AG08395 (cell line): ENCODE measurements at places on chromosomes 13 and 19.

DNA sequence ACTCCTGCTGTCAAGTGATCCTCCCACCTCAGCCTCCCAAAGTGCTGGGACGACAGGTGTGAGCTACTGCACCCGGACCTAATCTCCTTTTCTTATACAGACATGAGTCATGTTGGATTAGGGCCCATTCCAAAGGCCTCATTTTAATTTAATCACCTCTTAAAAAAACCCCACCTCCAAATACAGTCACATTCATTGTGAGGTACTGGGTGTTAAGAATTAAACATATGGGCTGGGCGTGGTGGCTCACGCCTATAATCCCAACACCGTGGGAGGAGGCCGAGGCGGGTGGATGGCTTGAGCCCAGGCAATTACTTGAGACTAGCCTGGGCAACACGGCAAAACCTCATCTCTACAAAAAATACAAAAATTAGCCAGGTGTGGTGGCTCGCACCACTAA, 46.6 kb downstream of the PIN1 start:
- DNase-seq, result no peak

DNA sequence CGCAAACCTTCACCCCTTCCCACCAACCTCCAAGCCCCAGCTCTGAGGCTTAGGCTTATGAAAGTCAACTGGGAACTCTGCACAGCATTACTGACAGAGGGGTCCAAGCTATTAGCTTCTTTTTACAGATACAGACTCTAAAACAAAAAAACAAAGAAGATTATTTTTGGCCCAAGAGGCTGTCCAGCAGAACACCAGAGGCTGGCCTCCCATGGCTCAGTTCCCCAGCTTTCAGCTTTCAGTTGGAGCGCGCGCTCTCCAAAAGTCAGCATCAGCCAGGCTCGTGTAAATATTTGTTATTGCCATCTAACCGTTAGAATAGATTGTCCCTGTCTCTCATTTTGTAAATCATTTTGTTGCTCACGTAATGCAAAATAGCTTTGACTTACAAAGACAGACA, 58.4 kb downstream of the ZIC5 start:
- no peak for DNase-seq

- peak; percentile 9 for DNase-seq
These were observed 235.4 kb downstream of the DNAJC15 start for GRCh38 chr13:43258771-43259170.

DNA sequence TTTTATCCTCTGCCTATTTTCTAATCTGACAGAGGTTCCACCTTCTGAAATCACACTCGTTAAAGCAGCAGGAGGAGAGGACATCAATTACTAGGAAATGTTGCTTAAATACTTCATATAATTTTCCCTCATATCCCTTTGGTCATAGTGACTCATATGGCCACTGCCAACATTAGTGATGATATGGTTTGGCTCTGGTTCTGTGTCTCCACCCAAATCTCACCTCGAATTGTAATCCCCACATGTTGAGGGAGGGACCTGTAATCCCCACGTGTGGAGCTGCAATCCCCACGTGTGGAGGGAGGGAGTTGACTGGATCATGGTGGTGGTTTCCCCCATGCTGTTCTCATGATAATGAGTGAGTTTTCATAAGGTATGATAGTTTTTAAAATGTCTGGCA, 618.4 kb upstream of the SLITRK5 start:
- DNase-seq, result no peak

DNA sequence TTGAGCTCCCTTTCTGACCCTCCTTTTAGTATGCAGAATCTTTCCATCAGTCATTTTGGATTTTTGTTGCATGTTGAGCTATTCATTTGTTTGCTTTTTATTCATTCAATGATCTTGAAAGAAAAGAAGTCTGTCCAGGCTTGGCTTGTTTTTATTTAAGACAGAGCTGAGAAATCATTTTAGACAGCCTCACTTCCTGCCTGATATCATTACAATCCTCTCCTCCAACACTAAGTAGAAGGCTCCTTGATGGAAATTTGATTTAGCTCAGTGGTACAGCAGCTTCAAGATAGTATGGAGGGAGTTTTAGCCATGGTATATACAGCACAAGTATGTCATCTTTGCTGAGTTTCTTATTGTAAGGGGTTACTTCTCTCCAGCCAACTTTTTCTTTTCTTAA, 28.4 kb downstream of the MBNL2 start:
- no peak for DNase-seq

DNA sequence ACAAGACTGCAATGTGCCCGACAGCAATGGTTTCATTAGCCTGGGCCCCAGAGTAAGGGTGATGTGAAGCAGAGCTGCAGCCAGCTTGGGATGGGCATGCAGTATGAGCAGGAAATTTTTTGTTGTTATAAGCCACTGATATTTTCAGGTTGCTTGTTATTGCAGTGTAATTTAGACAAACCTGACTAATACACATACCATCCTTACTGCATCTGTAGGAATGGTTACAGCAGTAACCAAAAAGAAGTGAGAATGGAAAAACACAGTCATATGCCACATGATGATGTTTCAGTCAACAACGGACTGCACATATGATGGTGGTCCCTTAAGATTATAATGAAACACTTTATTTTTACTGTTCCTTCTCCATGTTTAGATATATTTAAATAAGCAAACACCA, 8.6 kb upstream of the POMP start:
- DNase-seq, result no peak

DNA sequence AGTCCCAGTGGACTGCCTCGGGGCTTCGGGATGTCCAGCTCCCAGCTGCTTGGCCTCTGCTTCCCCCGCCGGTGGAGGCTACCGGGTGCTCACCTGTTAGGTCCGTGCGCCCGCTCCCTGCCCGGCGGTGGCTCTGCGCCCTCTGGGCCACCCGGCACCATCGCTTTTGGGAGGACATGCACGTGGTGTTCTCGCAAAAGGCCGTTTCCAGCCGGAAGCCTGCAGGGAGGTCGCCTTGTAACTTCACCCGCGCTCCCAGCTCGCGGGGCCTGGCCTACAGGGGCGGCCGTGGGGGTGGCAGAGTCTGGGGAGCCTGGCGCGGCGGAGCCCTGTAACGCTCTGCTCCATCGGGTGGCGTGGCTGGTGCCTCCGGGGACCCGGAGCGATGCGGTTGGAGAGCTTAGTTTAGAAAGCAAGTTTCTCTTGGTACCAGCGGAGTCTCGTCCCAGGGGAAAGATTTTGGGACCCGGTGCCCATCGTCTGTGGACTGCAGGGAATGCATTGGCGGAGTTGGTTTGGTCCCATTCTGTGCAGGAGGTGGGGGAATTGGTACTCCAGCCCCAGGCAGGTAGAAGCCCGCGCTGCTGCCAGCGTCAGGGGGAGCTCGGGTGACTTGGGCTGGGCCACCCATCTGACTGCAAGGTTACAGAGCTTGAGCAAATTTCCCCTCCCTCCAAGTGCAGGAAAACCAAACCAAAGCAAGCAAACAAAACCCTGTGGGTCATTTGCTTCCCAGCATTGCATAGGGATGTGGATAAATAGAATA, 673 bp downstream of the SPATA13 start:
- peak; percentile 21 for DNase-seq

GRCh38 chr13:109973279-109973678, 186.9 kb upstream of the IRS2 start:
- no peak for DNase-seq

DNA sequence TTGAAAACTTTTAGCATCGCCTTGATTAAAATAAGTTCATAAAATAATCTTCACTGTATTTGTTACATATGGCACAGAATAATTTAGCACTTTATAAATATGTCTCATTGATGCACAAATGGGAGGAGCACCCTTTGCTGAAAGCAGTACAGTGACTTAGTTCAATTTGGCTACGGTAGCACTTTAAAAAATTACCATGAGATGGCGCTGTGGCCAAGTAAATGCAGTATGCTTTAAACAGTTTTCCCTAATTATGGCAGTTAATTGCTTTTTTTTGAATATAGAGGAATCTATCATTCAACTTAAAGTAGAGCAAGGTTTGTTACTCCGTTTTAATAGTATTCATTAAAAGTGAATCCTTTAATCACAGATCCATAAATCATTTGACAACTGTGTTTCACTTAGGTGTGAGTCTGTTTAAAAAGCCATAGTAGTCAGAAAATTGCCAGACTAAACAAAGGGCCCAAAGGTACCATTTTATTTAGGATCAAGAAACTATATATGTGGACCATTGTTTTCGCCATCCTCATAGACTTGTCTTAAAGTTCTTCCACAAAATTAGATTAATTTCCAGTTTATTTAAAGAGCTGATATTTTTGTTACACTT, 34.7 kb upstream of the ESD start:
- DNase-seq, result peak; percentile 50

- DNase-seq, result peak; percentile 56
These were observed 4.5 kb upstream of the EPSTI1 start for GRCh38 chr13:42996584-42996983.

DNA sequence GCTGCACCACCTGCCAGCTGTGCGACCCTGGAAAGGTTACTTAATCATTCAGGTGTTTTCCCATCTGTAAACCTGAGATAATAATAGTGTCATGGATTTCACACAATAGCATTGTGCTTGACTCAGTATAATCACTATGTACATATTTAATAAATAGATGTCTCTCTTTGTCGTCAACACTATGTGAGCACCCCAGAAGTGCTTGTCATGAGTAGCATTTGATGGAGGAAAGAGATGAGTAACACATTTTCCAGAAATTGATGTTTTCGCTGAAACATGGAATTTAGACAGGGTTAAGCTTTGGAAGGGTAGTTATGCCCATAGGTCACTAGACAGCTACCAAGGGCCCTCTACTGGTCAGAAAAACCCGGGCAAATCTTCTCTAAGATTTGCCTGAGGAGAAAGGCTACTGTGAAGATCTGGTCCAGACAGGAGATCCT, 9.5 kb upstream of the MBNL2 start:
- DNase-seq, result peak; percentile 66

GRCh38 chr19:13850910-13851733, 25.8 kb upstream of the NANOS3 start:
- peak; percentile 88 for DNase-seq

DNA sequence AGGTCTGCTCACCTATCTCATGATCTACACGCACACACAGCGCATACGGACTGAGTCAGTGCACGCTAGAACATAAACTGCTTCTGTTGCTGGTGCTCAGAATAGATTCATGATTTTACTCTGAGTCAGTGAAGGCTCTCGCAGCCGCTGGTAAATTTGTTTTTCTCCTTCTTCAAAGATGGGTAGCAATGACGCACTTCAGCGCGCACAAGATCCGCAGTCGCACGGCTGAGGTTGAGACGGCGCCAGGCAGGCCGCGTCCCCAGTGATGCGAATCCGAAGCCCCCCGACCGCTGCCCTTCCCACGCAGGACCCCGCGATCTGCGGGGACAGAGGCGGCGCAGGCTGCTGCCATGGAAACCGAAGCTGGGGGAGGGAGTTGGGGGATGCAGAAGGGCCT, 103.7 kb upstream of the USP29 start:
- no peak for DNase-seq
